ENCODE measurements at places on chromosomes 7 and 10. TPM values are rescaled to one million over a fixed set of nuclear protein-coding genes. Genes with fewer than 3 reads are reported as not detected.

PLCE1 gene
- total RNA-seq = 7.1 TPM

DNA sequence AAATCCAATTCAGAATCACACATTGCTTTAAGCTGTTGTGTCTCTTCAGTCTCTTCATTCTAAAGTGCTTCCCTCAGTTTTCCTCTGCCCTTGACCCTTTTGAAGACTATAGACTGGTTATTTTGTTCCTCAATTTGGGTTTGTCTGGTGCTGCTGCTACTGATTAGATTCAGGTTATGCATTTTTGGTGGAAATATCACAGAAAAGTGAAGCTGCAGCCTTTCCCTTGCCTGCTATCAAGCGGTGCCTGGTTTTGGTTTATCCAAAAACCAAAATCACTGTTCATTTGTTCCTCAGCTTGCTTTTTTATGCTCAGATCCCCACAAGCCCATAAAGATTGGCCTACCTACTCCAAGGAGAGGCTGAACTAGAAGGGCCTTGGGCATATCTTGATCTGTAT lies 55.2 kb downstream of the ELMO1 start:
- H3K36me3 ChIP-seq = no peaks in the 10 kb centered on the region
- DNase-seq = no peak
- H3K27ac ChIP-seq = peak overlapping the region; percentile 69
- no peak overlapping the region for H3K4me3 ChIP-seq

DNA sequence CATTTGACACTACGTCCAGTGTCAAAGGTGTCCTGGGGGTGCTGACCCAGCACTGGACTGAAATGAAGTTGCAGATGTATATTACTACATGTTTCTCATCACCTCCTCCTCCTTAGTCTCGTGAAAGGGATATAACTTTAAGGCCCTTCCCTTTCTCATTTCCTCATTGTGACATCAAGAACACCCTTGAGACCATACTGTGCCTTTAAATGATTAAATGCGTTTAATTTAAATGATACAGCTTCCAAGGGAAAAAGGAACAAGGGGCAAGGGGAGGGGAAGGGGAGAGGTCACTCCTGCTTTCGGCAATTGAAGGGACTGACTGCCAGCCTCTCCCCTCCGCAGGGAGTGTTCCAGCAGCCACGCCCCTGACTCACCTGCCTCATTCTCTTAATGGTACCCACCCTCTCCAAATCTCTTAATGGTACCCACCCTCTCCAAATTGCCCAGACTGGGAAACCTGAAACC lies 80.5 kb upstream of the KMT2E start:
- H3K36me3 ChIP-seq = no peaks in the 10 kb centered on the region
- peaks cover 13% of the 10 kb centered on the region for H3K4me1 ChIP-seq
- H3K4me3 ChIP-seq = no peak overlapping the region
- no peak overlapping the region for H3K27ac ChIP-seq

GRCh38 chr7:133945497-133945896 lies 181.6 kb upstream of the LRGUK start:
- no peak overlapping the region for H3K27ac ChIP-seq
- no peak overlapping the region for H3K4me3 ChIP-seq
- no peak for DNase-seq
- H3K36me3 ChIP-seq = peaks cover 4% of the 10 kb centered on the region
- no peaks in the 10 kb centered on the region for H3K27me3 ChIP-seq

DNA sequence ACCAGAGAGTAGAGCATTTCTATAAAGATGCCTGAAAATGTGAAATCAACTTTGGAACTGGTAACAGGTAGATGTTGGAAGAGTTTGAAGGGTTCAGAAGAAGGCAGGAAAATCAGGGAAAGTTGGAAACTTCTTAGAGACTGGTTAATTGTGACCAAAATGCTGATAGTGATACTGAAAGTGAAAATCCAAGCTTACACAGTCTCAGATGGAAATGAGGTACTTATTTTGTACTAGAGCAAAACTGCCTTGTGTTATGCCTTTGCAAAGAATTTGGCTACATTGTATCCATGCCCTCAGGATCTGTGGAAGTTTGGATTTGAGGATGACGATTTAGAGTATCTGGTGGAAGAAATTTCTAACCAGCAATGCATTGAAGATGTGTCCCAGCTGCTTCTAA lies 430.6 kb upstream of the KCND2 start:
- no peaks in the 10 kb centered on the region for H3K27me3 ChIP-seq
- H3K4me1 ChIP-seq = no peaks in the 10 kb centered on the region
- H3K4me3 ChIP-seq = no peak overlapping the region
- DNase-seq = no peak

DNA sequence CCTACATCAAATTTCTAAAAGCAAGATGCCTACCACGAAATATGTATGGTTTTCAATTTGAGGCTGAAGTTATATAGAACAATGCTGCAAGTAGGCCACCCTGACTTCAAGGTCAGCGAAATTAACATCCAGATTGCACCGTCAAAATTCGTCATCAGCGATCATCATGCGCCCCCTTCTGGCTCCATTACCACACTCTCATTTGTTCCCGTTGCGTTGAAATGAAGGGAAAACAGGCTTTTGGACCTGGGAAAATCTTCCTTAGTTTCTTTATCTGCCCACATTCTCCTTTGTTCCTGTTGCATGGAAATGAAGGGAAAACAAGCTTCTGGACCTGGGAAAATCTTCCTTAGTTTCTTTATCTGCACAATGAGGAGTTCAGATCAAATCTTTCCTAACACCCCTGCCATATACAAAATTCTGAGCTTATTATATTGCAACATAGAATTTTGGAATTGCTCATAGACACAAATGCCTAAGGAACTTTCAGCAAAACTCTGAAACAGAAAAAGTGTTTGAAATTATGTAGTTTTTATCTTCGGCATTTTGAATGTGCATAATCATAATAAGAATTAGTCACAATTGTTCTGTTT lies 98.2 kb upstream of the PRKCQ start:
- H3K4me1 ChIP-seq = no peaks in the 10 kb centered on the region
- H3K4me3 ChIP-seq = no peak overlapping the region
- no peak overlapping the region for H3K27ac ChIP-seq
- no peaks in the 10 kb centered on the region for H3K27me3 ChIP-seq
- no peak for DNase-seq
- H3K36me3 ChIP-seq = no peaks in the 10 kb centered on the region

DNA sequence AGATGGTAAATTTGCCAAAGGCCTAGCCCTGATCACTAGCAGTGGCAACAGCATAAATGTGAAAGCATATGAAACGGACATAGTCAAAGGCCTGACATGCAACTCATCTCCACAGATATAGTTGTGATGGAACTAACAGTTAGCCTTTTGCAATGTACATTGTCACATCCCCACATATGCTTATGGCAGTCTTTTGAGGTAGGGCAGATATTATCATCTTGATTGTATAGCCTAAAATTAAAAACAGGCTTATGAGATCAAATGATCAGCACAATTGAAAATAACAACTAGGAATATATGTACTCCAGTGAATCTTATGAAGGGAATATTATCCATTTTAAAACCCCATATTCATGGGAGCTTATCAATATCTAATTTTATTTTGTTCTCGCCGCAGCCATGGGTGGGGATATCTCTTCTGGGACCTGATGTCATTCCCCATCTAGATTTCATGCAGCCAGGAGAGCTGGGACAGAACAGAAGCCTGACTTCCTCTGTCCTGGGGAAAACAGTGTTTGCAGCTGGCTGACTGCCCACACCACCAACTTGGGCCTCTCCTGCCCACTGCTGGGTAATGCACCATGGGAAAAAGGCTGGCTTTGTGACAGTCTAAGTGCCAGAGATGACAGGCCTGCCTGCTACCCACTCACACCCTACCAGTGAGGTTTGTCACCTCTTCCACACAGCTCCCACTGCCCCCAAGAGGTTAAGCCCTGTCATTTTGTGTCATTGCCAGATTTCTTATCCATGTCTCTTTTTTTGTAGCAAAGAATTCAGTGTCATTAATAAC lies 180.2 kb upstream of the FZD1 start:
- H3K4me1 ChIP-seq = peaks cover 26% of the 10 kb centered on the region
- H3K36me3 ChIP-seq = no peaks in the 10 kb centered on the region
- H3K4me3 ChIP-seq = no peak overlapping the region
- H3K27me3 ChIP-seq = no peaks in the 10 kb centered on the region
- no peak overlapping the region for H3K27ac ChIP-seq

DNA sequence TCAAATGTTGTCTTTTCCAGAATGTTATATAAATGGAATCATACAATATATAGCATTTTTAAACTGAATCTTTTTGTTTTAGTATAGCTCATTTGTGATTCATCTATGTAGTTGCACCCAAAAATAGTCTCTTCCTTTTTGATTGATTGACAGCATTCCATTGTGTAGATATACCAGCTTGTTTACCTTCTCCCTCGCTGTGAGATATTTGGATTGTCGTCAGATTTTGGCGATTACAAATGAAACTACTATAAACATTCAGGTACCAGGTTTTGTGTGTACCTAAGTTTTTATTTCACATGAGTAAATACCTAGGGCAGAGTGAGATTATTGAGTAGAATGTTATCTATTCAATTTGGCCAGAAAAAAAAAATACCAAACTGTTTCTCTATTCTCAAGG lies 584.7 kb upstream of the SORCS1 start:
- H3K27ac ChIP-seq = no peak overlapping the region
- DNase-seq = no peak
- no peaks in the 10 kb centered on the region for H3K27me3 ChIP-seq
- no peaks in the 10 kb centered on the region for H3K36me3 ChIP-seq
- no peak overlapping the region for H3K4me3 ChIP-seq

DNA sequence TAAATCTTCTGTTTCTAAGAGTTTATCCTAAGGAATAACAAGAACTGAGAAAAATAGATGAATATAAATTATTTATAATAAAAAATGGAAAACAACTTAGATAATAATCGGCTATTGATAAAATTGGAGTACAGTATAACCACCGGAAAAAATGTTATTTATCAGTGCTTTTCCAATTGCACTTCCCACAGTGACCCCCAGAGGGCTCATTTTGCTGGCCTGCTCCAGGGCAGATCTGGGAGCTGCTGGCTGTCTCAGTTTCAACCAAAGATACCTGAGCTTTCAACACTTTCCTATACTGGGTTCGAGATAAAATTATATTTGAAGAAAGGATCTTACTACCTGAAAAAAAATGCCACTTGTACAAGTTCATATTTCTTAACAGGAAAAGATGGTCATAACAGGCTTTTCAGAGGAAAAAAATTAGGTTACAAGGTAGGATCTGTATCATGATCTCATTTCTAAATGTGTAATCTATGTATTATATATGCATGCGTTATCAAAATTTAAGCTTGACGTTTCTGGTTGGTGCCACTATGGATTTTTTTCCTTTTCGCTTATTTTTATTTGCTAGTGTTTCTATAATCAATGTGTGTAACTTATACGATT lies 165.7 kb downstream of the NPSR1 start:
- no peak overlapping the region for H3K27ac ChIP-seq
- no peak overlapping the region for H3K4me3 ChIP-seq
- DNase-seq = no peak
- H3K27me3 ChIP-seq = no peaks in the 10 kb centered on the region
- no peaks in the 10 kb centered on the region for H3K36me3 ChIP-seq
- no peaks in the 10 kb centered on the region for H3K4me1 ChIP-seq

MARVELD1 gene
- total RNA-seq = 24.6 TPM

GRCh38 chr10:14047431-14047830 lies 283.3 kb downstream of the FRMD4A start:
- no peak overlapping the region for H3K4me3 ChIP-seq
- no peaks in the 10 kb centered on the region for H3K36me3 ChIP-seq
- H3K27me3 ChIP-seq = no peaks in the 10 kb centered on the region
- DNase-seq = no peak

DNA sequence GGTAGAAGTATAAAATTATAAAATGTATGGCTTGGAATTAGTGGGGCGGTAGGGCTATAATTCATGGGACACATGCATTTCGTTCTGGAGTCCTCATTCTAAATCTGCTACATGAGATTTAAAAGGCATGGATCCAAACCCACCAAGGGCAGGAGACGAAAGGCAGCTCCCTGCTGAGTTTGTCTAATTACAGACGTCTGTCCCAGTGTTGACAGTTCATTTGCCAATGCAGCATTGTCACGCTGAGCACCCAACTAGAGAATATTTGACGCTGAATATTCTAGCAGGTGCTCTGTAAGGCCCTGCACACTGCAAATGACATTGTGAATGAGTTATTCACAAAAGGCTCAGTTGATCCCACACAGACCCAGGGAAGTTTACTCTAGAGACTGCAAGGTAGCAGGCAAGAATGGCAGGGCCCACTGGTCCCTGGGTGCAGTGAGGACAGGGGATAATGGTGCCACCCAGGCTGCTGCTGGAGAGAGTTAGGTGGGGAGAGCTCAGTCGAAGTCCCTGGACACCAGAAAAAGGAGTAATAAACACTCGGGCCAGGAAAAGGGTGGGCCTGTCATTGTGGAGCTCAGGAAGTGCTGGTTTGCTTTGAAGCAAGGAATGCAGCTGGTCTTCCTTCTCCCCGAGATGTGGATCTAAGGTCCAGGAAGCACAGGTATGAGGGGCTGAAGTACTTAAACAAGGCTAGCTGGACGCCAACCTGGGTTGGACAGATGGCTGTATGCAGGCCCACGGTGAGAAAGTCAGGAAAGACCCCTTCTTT lies 75.0 kb upstream of the JCAD start:
- DNase-seq = no peak
- H3K36me3 ChIP-seq = no peaks in the 10 kb centered on the region
- H3K27me3 ChIP-seq = no peaks in the 10 kb centered on the region
- no peak overlapping the region for H3K27ac ChIP-seq
- H3K4me1 ChIP-seq = no peaks in the 10 kb centered on the region

OR13A1 gene
- not detected for total RNA-seq

FOXI2 gene
- total RNA-seq = 1.7 TPM

GRCh38 chr7:132609906-132610520 lies 33.7 kb upstream of the PLXNA4 start:
- no peaks in the 10 kb centered on the region for H3K4me1 ChIP-seq
- H3K4me3 ChIP-seq = no peak overlapping the region
- H3K36me3 ChIP-seq = no peaks in the 10 kb centered on the region
- H3K27ac ChIP-seq = no peak overlapping the region
- H3K27me3 ChIP-seq = no peaks in the 10 kb centered on the region
- no peak for DNase-seq

DNA sequence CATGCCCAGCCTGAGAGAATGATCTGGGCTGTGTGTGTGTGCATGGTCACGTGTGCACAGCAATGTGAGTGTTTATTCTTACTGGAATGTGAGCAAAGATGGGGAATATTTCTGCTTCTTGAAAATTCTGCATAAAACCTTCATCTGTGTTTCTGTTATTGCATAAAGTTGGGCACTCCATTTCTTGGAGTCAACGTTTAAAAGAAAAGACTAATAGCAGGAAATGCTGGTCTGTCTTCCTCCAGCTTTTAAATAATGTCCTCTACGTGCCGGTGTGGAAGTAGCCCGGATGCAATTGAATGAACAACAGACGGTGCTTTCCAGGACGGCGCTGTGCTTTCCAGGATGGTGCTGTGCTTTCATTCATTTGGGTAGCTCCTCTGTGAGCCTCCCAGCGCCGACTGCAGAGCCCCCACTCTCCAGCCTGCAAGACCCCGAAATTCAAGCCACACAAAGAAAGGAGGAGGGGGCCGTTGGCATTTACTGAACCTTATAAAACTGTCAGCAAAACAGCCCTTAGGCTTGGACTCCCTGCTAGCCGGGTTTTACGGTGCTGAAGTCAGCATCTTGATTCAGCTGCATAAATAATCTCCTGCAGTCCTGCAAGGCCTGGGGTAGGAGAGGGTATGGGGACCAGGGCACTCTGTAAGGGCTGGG lies 158.2 kb upstream of the PRKCQ start:
- H3K27me3 ChIP-seq = peaks cover 18% of the 10 kb centered on the region
- no peak overlapping the region for H3K4me3 ChIP-seq
- H3K36me3 ChIP-seq = no peaks in the 10 kb centered on the region
- no peak overlapping the region for H3K27ac ChIP-seq

GRCh38 chr10:98259606-98260315 lies 8.2 kb downstream of the LOXL4 start:
- no peak overlapping the region for H3K4me3 ChIP-seq
- peak overlapping the region; percentile 34 for H3K27ac ChIP-seq
- DNase-seq = peak; percentile 72
- H3K27me3 ChIP-seq = no peaks in the 10 kb centered on the region
- H3K4me1 ChIP-seq = peaks cover 6% of the 10 kb centered on the region
